ENCODE measurements at places on chromosomes 11 and 22.

GRCh38 chr22:49532869-49533802, 294.5 kb downstream of the BRD1 start:
- no peak for DNase-seq

DNA sequence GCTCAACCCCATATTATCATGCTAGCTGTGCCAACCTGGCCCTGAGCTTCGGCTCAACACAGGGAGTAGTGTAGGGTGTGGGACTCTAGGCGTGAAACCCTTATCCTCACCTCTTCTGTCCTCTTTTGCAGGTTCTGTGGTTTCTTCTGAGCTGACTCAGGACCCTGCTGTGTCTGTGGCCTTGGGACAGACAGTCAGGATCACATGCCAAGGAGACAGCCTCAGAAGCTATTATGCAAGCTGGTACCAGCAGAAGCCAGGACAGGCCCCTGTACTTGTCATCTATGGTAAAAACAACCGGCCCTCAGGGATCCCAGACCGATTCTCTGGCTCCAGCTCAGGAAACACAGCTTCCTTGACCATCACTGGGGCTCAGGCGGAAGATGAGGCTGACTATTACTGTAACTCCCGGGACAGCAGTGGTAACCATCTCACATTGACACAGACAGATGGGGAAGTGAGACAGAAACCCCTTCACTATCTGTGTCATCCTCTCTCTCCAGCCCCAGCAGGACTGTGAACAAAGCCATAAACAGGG, 76.4 kb downstream of the GGTLC2 start:
- DNase-seq, result no peak

GRCh38 chr11:87600938-87601337, 563.2 kb downstream of the TMEM135 start:
- DNase-seq, result no peak

DNA sequence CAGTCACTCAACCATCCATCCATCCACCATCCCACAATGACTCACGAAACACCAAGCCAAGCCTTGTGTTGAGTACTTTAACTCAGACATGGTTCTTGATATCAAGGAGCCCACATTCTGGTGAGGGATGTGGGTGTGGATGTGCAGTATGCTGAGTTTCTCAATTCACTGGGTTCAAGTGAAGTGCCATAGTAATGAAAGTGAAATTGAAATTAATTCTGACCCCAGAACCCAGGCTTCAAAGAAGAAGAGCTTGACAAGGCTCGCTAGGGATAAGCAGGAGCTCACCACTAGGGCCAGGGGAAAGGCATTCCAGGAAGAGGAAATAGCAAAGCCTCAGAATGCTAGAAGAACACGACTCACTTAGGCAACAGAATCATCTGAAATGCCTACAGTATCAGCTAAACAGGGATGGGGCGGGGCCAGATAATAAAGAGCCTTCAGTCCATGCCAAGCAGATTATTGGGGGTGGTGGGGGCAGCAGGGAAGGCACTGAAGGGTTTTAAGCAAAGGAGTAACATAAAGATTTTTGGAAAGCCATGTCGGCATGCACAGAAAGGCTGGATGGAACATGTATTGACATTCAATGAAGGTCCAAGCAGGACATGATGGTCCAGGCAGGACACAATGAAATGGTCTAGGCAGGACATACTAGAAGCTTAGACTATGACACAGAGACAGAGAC, 37.2 kb downstream of the RTL6 start:
- DNase-seq, result no peak

GRCh38 chr11:49533204-49533603, 324.8 kb upstream of the FOLH1 start:
- no peak for DNase-seq
